ENCODE measurements at places on chromosomes 11 and 22.
A peak's percentile ranks its signal among the peaks of the same experiment; 100 is the strongest.

DNA sequence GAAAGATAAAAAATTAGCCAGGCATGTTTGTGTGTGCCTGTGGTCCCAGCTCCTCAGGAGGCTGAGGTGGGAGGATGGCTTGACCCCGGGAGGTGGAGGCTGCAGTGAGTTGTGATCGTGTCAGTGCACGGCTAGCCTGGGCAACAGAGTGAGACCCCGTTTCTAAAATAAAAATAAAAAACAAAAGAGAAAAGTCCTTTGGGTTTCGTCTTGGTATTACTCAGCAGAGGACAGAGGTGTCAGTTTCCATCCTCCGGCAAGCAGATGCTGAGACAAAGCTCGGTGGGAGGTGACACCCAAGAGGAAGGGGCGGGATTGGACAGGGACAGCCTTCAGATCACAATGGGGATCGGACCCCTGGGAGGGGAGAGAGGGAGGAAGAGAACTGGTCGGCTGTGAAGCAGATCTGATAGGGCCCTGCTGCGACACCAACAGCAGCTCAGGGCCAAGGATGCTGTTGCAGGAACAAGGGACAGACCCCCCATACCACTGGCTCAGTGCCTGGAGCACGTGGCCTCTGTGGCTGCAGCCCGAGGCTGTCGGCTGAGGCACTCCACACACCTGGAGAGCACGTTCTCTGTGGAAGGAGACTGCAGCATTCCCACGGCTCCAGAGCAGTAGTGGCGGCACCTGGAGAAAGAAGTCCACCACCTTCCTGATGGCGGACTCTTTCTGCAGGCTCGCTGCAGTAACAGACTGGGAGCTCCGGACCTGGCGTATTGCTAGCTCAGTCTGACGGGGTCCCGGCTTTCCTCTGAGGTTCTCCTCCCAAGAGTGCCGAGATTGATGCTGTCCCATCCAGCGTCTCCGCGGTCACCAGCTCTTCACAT lies 5.2 kb upstream of the BID start:
- H3K4me1 ChIP-seq: peaks cover 4% of the 10 kb centered on the region
- DNase-seq: no peak
- H3K4me3 ChIP-seq: no peak overlapping the region
- no peak overlapping the region for H3K27ac ChIP-seq
- H3K27me3 ChIP-seq: no peaks in the 10 kb centered on the region

DNA sequence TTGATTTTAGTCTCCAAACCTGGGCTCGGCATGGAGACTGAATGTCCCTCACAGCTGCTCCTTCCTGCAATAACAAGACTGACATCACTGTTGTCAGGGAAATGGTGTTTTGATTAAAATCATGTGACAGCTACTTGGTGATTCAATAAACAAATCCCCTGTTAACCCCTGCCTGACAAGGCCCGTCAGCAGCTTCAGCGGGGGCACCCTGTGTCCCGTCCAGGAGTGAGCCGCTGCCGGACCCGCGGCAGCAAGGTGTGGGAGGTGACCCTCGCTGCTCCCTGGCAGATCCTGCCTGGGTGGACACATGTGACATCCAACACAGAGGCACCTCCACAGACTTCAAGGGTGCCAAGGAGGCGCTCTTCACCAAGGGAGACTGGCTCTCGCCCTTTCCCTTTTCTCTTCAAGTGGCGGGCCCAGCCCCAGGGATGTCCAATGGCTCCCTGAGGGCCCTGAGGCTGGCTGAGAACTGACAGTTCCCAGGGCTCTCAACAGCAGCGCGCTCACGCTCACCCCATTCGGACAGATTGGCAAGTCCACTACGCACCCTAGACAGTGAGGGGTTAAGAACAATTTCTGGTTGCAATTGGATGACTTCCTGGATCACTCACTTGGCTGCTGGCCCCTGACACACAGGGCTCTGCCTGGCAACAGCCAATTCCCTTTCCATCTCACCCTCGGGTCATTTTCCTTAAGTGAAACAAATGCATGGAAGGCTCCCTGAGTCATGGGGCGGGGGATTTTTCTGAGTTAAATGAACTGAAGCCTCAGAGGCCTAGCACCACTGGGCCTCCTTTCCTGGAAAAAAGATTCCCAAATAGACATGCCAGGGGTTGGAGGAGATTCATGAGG lies 30.7 kb downstream of the PPP2R1B start:
- no peaks in the 10 kb centered on the region for H3K4me1 ChIP-seq
- peaks cover 6% of the 10 kb centered on the region for H3K36me3 ChIP-seq
- no peak overlapping the region for H3K27ac ChIP-seq
- no peaks in the 10 kb centered on the region for H3K27me3 ChIP-seq
- no peak overlapping the region for H3K4me3 ChIP-seq

- H3K27ac ChIP-seq: no peak overlapping the region
- H3K4me1 ChIP-seq: no peaks in the 10 kb centered on the region
- H3K27me3 ChIP-seq: no peaks in the 10 kb centered on the region
- DNase-seq: peak; percentile 48
- no peak overlapping the region for H3K4me3 ChIP-seq
Measured at GRCh38 chr11:86919557-86920210, 35.5 kb downstream of the FZD4 start.

GRCh38 chr11:121321614-121322243 lies 29.2 kb downstream of the SC5D start:
- DNase-seq: peak; percentile 53
- H3K4me3 ChIP-seq: no peak overlapping the region
- no peaks in the 10 kb centered on the region for H3K27me3 ChIP-seq
- no peaks in the 10 kb centered on the region for H3K36me3 ChIP-seq

- peak within 1 kb of the TSS; percentile 98 for H3K27ac ChIP-seq
- H3K4me1 ChIP-seq: peaks cover 40% of the 10 kb centered on the region
- no peaks in the 10 kb centered on the region for H3K27me3 ChIP-seq
- H3K36me3 ChIP-seq: peaks cover 29% of the 10 kb centered on the region
- H3K4me3 ChIP-seq: peak within 1 kb of the TSS; percentile 96
Measured at GRCh38 chr11:106077609-106078455, at the start of gene AASDHPPT. Gene AASDHPPT, plus strand, starts transcription at chr11:106077662. Its CDS starts 49 bp downstream, at chr11:106077711.

GRCh38 chr22:42695294-42695693 lies 25.4 kb downstream of the A4GALT start:
- peaks cover 5% of the 10 kb centered on the region for H3K4me1 ChIP-seq
- no peaks in the 10 kb centered on the region for H3K27me3 ChIP-seq
- H3K36me3 ChIP-seq: no peaks in the 10 kb centered on the region
- DNase-seq: no peak

DNA sequence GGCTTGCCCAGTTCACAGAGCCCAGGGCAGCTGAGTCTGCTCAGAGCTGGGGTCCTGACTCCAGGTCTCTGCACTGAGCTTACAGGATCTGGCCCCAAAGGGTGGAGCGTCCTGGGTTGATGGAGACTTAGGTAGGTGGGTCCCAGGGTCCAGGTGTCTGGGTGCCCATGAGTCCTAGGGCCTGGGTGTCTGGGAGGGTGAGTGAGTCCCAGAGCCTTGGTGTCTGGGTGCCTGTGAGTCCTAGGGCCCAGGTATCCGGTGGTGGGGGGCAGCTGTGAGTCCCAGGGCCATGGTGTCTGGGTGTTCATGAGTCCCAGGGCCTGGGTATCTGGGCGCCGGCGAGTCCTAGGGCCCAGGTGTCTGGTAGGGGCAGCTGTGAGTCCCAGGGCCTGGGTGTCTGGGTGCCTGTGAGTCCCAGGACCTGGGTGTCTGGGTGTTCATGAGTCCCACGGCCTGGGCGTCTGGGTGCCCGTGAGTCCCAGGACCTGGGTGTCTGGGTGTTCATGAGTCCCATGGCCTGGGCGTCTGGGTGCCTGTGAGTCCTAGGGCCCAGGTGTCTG lies 1505.6 kb downstream of the BRD1 start:
- H3K27ac ChIP-seq: no peak overlapping the region
- H3K4me3 ChIP-seq: no peak overlapping the region
- H3K4me1 ChIP-seq: no peaks in the 10 kb centered on the region

GRCh38 chr11:78449866-78450265 lies 32.2 kb upstream of the GAB2 start:
- H3K4me3 ChIP-seq: no peak overlapping the region
- peaks cover 32% of the 10 kb centered on the region for H3K4me1 ChIP-seq
- no peaks in the 10 kb centered on the region for H3K27me3 ChIP-seq
- no peak overlapping the region for H3K27ac ChIP-seq
- no peaks in the 10 kb centered on the region for H3K36me3 ChIP-seq

DNA sequence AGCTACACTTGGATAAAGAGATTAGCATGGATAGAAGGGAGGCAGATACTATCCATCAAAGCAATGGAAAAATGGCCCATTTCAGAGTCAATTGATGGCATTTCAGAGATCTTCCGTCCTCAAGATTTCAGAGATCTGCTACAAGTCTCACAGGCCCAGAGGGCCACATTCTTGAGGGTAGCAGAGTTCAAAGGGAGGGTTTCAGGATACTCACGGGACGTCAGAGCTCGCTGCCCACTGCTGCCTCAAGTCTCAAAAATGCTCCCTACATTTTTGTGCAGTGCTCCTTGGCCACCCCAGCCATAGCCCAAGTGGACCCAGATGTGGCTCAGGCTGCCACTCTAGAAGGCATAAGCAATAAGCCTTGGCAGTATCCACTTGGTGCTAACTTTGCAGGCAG lies 24.9 kb downstream of the RTL6 start:
- no peaks in the 10 kb centered on the region for H3K27me3 ChIP-seq
- no peak overlapping the region for H3K27ac ChIP-seq
- DNase-seq: no peak
- no peaks in the 10 kb centered on the region for H3K36me3 ChIP-seq
- no peak overlapping the region for H3K4me3 ChIP-seq

- no peaks in the 10 kb centered on the region for H3K27me3 ChIP-seq
- DNase-seq: no peak
- H3K36me3 ChIP-seq: no peaks in the 10 kb centered on the region
- H3K27ac ChIP-seq: peak overlapping the region; percentile 94
Measured at GRCh38 chr11:110094298-110095285, 1.4 kb downstream of the ZC3H12C start.

GRCh38 chr11:10385696-10386095 lies 69.4 kb upstream of the AMPD3 start:
- H3K27ac ChIP-seq: no peak overlapping the region
- H3K4me1 ChIP-seq: no peaks in the 10 kb centered on the region
- no peaks in the 10 kb centered on the region for H3K27me3 ChIP-seq
- H3K4me3 ChIP-seq: no peak overlapping the region
- H3K36me3 ChIP-seq: no peaks in the 10 kb centered on the region
- no peak for DNase-seq

GRCh38 chr22:36085476-36086169 lies 57.0 kb upstream of the RBFOX2 start:
- no peaks in the 10 kb centered on the region for H3K27me3 ChIP-seq
- H3K27ac ChIP-seq: no peak overlapping the region
- no peak overlapping the region for H3K4me3 ChIP-seq
- no peaks in the 10 kb centered on the region for H3K4me1 ChIP-seq
- no peaks in the 10 kb centered on the region for H3K36me3 ChIP-seq

DNA sequence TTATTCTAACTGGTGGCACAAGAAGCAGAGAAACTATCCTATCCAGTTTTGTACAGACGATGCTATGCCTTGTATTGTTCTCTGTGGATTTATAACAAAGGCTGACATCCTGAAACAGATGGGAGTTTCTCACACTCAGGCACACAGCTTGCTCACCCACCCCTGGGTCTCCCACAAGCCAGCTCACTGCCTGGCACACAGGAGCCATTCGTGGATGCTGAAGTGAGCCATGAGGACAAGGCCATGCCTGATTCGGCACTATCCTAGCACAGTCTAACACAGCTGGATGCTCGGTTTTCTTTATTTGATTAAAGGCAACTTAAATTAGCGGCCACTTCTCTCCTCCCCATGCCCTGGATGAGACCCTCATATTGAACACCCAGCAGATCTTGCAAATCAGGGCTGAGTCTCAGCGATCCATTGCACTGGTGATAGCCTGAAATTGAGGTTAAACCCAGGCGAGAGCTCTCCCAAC lies 25.7 kb upstream of the TMPRSS4 start:
- H3K4me1 ChIP-seq: peaks cover 24% of the 10 kb centered on the region
- no peak for DNase-seq
- no peaks in the 10 kb centered on the region for H3K27me3 ChIP-seq
- no peaks in the 10 kb centered on the region for H3K36me3 ChIP-seq
- H3K4me3 ChIP-seq: no peak overlapping the region
- no peak overlapping the region for H3K27ac ChIP-seq

GRCh38 chr22:44933666-44934453 lies 75.9 kb downstream of the PHF21B start:
- no peaks in the 10 kb centered on the region for H3K27me3 ChIP-seq
- peak; percentile 4 for DNase-seq
- peaks cover 2% of the 10 kb centered on the region for H3K4me1 ChIP-seq
- no peak overlapping the region for H3K4me3 ChIP-seq
- no peaks in the 10 kb centered on the region for H3K36me3 ChIP-seq

- peak; percentile 17 for DNase-seq
- H3K4me1 ChIP-seq: no peaks in the 10 kb centered on the region
- H3K4me3 ChIP-seq: no peak overlapping the region
- no peak overlapping the region for H3K27ac ChIP-seq
- no peaks in the 10 kb centered on the region for H3K27me3 ChIP-seq
Measured at GRCh38 chr22:23270212-23270733, 90.0 kb downstream of the BCR start.

Measured in common myeloid progenitor, CD34-positive (primary cell).